ENCODE measurements at places on chromosomes 12 and 14. TPM values are rescaled to one million over a fixed set of nuclear protein-coding genes. Genes with fewer than 3 reads are reported as not detected.

GRCh38 chr14:95645389-95645996, 40.7 kb upstream of the TCL1B start:
- no peak for DNase-seq

DNA sequence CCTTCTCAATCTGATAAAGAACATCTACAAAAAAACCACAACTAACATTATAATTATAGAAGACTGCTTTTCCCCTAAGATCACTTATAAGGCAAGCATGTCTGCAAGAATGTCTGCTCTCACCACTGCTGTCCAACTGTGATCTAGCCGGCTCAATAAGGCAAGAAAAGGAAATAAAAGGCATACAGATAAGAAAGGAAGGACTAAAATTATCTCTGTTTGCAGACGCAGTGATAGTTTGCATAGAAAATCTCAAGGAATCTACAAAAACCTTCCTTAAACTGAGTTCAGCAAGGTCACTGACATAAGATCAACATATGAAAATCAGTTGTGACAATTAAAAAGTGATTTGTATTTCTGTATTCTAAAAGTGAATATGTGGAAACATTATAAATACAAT, 138.0 kb upstream of the EGLN3 start:
- DNase-seq, result no peak

DNA sequence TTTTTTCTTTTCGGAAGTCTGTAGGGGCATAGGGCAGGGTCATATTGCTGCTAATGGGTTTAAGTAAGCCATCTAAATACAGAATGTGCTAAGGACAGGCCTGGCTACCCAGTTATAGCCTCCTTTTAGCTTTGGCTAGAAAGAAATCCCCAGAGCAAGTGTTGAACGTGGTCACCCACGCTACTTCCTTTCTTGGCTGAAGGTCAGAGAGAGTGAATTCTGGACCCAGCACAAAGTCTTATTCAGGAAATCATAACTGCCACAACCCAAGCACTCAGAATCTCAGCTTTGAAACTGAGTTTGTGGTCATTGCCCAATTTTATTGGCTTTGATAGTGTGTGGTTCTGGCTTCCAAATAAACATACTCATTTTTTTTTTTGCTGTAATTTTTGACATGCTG, 542.1 kb upstream of the ATP2B1 start:
- DNase-seq, result no peak

The RPL10L gene
- total RNA-seq, result not detected

DNA sequence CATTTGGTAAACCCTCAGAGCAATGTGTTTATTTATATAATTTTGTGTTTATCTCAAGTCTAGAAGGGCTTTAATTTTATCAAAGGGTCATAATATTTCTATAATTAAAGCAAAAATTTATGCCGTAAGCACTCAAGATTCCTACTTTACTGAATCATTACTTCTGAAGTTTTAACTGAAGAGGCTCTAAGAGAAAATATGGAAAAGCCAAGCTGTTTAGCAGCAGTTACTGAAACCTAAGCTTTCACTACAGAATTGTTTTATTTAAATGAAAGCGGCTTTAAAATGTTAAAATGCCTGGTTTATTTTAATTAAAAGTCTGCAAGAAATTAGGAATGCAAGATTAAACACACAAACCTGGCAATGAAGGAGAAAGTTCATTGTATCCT, 73.9 kb upstream of the BBS10 start:
- no peak for DNase-seq

DNA sequence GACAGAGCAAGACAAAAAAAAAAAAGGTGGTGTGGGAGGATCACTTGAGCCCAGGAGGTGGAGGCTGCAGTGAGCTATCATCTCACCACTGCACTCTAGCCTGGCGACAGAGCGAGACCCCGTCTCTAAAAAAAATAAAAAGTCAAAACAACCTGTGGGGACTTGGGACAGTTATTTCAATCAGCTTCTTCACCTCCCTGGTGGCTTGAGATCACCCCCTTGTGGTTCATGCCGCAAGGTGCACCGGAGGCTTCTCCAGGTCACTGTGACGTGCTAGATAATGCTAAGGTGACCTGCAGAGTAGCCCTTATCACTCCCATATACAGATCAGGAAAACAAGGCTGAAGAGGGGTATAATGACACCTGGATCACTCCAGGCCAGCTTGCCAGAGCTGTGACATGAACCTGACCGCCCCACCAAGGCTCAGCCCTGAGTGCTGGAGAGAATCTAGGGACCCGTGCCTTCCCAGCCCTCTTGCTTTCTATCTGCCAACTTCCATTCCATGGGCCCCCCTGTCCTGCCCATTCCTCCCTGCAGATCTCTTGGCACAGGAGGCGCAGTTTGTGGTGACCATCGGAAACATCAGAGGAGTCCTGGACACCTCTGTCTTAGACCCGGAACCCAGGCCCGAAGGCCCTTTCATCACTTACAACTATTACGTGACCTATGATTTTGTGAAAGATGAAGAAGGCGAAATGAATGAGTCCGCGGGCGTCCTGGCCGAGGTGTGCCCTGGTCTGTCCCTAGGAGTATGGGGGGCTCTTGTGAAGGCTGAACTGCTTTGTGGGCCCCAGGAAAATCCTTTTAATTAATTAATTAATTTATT, 8.1 kb downstream of the LRRC43 start:
- peak; percentile 57 for DNase-seq

DNA sequence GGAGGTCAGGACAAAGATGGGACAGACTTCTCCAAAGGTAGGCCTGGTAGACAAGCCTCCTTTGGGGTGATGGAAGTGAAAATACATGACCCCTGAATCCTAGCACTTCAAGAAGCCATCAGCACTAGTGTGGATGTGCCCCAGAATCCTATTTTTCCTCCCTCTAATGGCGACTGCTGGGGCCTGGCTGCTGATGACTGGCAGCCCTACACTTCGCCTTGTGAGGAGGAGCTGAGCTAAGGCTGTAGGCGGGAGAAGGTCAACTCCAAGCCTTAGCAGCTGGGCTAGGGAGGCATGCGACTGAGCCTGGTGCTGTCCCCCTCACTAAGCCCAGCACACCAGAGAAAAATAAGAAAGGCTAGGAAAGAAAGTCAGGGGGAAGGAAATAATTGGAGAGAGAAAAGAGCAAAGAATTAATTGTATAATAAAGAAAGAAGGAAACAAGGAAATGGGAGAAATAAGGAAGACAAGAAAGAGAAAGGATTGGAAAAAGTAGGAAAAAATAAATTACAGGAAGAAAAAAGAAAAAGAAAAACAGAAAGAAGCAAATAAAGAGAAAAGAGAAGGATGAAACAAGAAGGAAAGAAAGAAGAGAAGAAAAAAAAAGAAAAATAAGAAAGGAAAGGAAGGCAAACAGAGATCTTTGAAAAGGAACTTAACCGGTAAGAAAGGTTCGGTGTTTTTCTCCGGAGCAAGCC, 4.7 kb upstream of the HOXC10 start:
- DNase-seq, result no peak

GRCh38 chr12:21649034-21649433, 8.6 kb downstream of the LDHB start:
- no peak for DNase-seq

GRCh38 chr12:6383572-6384498, at the start of gene LTBR:
TSS of gene LTBR (plus strand) at chr12:6384162. CDS start at chr12:6384359, 197 bp downstream.
- DNase-seq, result peak; percentile 88

DNA sequence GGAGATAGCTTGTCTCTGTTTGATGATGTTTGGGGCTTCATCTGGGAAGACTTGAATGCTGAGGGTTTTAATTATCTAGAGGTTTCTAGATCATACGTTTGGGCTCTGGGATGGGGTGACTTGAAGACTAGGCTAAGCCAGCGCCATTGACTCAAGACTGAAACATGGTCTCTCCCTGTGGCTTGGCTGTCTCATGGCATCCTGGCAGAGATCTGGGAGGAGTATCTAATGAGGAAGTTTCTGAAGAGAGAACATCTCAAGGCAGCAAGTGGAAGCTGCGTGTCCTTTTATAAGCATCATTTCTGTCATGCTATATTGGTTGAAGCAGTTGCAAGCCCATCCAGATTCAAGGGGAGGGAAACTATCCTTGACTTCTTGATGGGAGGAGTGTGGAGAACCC, 104.8 kb downstream of the UNC79 start:
- no peak for DNase-seq

GRCh38 chr12:119642986-119643385, 24.9 kb upstream of the PRKAB1 start:
- no peak for DNase-seq

The LRRC10 gene
- total RNA-seq, result not detected

The LRFN5 gene
- total RNA-seq, result not detected

The KLRD1 gene
- 0.68 TPM for total RNA-seq

- no peak for DNase-seq
Observed at GRCh38 chr14:67820428-67820971, 921 bp downstream of the RAD51B start.

DNA sequence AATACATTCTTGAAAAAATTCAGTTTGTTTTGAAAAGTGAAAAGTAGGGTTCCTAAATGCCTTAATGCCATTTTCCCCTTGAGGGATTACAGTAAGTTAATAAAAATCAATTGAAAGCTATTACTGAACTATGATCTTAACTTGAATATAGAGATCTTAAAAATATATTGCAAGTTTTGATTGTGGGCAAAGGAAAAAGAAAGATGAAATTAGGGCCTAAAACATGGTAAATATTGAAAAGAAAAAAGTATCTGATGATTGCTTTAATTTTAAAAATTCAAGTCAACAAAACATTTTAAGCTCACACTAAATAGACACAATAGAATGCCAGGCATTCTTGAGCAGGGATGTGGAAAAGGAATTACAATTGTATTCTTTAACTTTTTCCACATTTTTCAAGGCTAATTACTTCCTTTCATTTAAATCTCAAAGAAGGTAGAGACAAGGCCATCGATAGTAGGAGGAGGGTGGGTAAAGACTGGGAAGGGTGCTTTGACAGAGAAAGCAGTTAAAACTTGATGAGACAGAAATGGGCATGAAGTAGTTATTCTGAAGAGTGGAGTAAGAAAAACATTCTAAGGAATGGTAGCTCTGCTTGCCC, 294.4 kb downstream of the NELL2 start:
- DNase-seq, result no peak

The ANKRD33 gene
- not detected for total RNA-seq

GRCh38 chr12:12722435-12723148, 5.4 kb downstream of the CDKN1B start:
- DNase-seq, result no peak

GRCh38 chr14:62645649-62646048, 399.6 kb downstream of the KCNH5 start:
- no peak for DNase-seq

GRCh38 chr12:123681605-123682004, 10.7 kb downstream of the TCTN2 start:
- no peak for DNase-seq

The ST8SIA1 gene
- 3.1 TPM for total RNA-seq

DNA sequence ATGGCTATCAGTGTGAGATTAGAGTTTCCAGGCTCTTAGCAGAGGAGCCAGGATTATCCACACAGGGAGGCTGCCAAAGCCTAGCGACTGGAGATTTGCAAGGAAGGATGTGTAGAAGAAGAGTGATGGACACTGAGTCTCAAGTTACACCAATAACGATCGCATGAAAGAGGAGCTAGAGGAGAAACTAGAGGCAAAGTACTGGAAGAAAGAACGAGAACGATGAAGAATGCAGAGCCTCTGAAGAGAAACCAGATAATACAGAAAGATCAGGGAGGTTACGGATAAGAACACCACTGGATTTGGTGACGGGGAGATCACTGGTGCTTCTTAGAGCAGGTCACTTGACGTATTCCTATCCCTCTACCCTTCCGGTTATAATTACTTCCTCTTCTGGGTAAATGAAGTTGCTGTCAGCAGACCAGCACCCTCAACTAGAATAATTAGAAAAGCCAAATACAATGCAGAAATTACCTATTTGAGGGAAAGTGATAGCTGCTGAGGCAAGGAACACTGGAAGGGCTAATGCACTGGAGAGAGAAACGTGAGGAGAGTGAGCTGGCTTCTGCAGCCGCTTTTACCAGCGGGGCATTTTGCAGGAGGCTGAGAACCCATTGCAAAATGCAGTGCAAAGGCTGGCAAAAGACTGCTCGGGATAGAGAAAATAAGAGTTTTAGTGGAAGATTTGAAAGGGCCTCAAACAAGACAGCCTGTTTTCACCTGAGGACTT, 93.1 kb upstream of the HIF1A start:
- DNase-seq, result no peak

DNA sequence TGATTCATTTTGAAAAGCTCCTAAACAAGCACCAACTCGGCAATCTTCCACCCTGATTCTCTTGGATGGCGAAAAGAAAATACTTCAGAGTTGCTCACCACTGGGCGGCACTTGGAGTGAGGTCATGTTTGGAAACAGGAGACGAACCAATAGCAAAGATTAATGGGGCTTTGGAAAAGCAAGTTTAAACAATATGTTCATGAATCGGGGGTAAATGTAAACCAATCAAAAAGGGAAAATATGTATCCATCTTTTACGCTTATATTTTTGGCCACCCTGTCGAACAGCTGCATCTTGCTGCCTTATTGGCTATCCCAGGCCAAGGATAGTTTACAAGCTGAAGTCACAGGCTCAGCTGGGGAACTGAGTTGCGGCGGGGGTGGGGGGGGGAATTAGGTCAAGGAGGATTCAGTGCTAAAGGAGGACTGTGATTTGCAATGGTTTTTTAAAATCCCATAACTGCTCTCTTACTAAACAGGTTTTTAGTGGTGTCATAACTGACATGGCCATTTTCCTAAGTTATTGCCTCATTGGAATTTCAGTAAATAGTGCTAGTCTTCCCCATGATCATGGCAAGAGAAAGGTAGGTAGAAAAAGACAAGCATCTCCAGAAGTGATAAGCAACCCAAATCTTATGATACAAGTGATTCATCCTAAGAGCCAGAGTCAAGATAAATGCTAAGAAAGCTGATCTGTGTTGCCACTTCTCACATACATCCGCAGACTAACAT, 210.6 kb downstream of the PHLDA1 start:
- DNase-seq, result no peak
